Activated CD4-positive, alpha-beta T cell treated with anti-CD3 and anti-CD28 coated beads for 4 hours (primary cell): ENCODE measurements at places on chromosomes 5 and 9.

- no peak for DNase-seq
Measured at GRCh38 chr9:132283863-132284262, 70.9 kb downstream of the SETX start.

GRCh38 chr5:38316544-38317224 lies 58.3 kb downstream of the EGFLAM start:
- no peak for DNase-seq

DNA sequence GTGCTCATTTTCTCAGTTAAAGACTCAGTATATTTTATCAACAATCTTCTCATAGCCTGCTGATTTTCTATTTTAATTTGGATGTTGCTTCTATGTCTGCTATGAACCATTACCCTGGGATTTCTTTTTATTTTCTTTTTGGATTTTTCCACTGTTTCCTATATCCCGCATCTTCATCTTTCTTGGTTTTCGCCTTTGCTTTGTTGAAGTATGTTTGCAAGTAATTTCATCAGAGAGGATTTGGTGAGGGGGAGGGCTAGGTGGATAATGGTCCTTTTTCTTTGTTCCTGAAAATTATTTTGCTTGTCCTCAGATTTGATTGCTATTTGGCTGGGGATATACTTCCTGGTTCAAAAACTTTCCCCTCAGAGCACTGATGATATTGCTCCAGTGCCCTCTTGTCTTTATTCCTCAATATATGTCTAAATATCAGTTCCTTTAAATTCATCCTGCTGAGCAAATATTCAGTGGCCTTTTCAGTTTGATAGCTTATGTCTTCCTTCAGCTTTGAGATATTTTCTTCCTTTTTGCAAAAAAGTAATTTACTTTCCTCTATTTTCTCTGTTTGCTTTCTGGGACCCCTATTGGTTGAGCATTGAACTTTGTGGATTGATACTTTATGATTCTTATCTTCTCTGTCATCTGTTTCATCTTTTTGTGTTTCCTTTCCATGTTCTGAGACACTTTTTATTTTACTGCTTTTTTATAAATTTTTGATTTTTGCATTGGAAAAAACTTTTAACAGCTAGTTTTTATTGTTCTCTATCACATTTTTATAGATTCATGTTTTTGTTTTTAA lies 227.6 kb upstream of the ELL2 start:
- DNase-seq = no peak

GRCh38 chr5:165370794-165371193 lies 1865.4 kb downstream of the MAT2B start:
- no peak for DNase-seq

- no peak for DNase-seq
Measured at GRCh38 chr9:13990331-13990730, 323.6 kb downstream of the NFIB start.

GRCh38 chr9:2263111-2263510 lies 248.0 kb downstream of the SMARCA2 start:
- DNase-seq = no peak
